ENCODE measurements at places on chromosomes 11 and 22. TPM values are rescaled to one million over a fixed set of nuclear protein-coding genes. Genes with fewer than 3 reads are reported as not detected.

E2F8 gene
- 15.7 TPM for total RNA-seq

SEPTIN3 gene
- total RNA-seq = 2.1 TPM

DNA sequence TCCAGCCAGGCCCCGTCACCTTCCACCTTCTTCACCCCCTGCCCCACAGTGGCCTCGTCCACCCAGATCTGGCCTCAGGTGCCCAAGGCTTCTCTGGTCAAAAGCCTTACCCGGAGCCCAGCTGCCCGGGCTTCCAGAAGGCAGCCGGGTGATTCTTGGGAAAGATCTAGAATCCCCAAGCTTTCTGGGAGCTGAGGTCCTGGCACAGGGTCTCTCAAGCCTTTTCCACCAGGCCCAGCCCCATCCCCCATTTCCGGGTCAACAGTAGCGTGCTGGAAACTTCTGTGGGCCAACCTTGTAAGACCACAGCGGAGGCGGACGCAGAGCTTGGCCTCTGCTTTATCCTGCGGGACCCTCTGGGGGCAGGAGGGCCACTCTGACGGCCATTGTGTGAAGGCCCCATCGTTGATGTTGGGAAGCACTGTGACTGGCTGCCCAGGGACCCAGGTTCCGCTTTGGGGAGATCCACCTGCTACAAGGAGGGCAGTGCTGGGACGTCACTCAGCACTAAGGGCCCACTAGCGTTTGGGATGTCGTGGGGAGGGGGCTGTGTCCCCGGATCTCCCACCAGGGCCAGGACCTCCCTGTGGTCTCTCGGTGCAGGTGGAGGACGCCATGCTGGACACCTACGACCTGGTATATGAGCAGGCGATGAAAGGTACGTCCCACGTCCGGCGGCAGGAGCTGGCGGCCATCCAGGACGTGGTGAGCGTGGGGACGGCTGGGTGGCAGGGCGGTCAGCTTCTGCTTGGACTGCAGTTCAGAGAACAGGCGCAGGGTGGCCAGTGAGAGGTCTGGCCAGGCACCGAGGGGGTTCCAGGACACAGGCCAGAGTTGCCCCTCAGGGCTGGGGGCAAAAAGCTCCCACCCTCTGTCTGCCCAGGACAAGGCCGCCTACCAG, 11.5 kb downstream of the TSPAN32 start:
- no peaks in the 10 kb centered on the region for H3K36me3 ChIP-seq
- no peak for ATAC-seq

DNA sequence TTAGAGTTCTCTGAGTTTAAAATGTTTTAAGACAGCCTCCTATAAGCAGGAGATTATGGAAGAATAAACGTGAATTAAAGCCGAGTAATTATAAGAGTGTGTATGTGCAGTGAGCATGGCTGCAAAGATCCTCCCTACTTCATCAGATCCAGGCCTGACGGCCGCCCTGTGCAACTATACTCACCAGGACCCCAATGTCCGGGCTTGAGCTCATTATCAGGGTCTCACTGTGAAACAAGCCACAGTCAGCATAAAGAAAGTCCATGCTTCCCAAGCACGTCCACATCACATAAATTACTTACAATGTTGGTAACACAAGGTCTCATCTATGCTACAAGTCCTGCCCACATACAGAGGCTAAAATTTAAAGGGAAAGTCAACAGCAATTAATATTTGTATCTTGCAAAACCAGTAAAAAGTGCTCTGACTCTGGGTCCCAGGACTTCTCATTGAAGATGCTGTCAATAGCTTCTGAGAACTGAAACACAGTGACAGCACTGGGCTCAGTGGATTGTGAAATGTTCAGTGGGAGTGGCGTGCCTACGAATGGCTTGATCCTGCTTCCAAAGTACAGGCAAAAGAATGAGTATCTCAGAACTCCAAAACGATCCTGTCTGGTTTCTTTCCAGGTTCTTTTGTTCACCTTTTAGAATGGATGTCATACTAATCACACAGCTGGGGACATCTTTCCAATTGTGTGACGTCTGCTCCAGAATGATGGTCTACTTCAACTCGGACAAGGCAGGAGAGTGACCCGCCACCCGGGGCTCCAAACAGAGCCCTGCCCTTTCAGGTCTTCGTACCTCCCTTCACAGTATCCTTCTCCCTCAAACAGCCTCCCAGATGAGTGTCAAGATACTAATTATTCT, 72.1 kb upstream of the ARFGAP3 start:
- peak overlapping the region; percentile 91 for H3K27ac ChIP-seq
- ATAC-seq = no peak
- H3K36me3 ChIP-seq = no peaks in the 10 kb centered on the region
- no peaks in the 10 kb centered on the region for H3K27me3 ChIP-seq
- no peak overlapping the region for H3K4me3 ChIP-seq

DNA sequence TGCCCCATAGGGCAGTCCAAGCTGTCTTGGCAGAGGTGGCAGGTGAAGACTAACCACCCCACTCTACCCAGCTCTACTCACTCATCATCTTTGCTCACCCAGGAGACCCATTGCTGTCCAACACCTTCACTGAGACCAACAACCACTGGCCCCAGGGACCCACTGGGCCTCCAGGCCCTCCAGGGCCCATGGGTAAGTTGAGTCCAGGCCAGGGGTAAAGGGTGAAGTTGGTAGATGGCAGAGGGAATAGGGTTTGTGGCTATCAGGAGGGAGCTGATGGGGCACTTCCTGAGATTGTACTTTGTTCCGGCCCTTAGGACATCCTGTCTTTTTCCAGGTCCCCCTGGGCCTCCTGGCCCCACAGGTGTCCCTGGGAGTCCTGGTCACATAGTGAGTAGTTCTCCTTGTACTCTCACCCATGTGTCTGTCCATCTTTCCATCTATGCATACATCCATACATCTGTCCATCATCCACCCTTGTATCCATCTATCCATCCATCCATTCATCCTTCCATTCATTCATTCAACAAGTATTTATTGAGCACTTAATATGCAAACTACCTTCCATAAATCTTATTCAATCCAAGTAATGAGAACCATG, 27.7 kb downstream of the EMID1 start:
- no peaks in the 10 kb centered on the region for H3K36me3 ChIP-seq
- no peak overlapping the region for H3K27ac ChIP-seq
- no peak for ATAC-seq
- H3K4me1 ChIP-seq = no peaks in the 10 kb centered on the region
- no peaks in the 10 kb centered on the region for H3K27me3 ChIP-seq

- H3K27ac ChIP-seq = no peak overlapping the region
- no peaks in the 10 kb centered on the region for H3K4me1 ChIP-seq
- no peak for ATAC-seq
Observed at GRCh38 chr11:69599502-69599901, 41.5 kb upstream of the CCND1 start.

DNA sequence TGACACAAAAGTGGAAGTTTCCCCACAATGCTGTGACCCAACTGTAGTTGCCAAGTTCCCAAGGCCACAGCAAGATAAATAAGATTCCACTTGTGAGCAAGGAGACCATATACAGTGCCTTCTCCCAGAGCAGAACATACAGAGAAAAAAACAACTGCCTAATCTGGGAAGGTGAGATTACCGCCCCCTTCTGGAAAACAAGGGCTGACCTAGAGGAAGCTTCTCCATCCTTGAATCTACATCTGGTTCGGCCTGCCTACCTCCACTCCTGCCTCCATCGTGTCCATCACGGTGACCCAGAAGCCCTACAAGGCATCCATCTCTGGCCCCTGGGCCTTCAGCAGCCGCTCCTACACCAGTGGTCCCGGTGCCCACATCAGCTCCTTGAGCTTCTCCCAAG, 6.1 kb upstream of the RNASEH2C start:
- H3K36me3 ChIP-seq = no peaks in the 10 kb centered on the region
- no peak for ATAC-seq
- H3K27ac ChIP-seq = no peak overlapping the region
- no peak overlapping the region for H3K4me3 ChIP-seq

- H3K36me3 ChIP-seq = no peaks in the 10 kb centered on the region
- peaks cover 38% of the 10 kb centered on the region for H3K27me3 ChIP-seq
- no peak for ATAC-seq
- H3K4me1 ChIP-seq = no peaks in the 10 kb centered on the region
- H3K4me3 ChIP-seq = no peak overlapping the region
Observed at GRCh38 chr11:13140028-13140870, 131.1 kb downstream of the RASSF10 start.

DNA sequence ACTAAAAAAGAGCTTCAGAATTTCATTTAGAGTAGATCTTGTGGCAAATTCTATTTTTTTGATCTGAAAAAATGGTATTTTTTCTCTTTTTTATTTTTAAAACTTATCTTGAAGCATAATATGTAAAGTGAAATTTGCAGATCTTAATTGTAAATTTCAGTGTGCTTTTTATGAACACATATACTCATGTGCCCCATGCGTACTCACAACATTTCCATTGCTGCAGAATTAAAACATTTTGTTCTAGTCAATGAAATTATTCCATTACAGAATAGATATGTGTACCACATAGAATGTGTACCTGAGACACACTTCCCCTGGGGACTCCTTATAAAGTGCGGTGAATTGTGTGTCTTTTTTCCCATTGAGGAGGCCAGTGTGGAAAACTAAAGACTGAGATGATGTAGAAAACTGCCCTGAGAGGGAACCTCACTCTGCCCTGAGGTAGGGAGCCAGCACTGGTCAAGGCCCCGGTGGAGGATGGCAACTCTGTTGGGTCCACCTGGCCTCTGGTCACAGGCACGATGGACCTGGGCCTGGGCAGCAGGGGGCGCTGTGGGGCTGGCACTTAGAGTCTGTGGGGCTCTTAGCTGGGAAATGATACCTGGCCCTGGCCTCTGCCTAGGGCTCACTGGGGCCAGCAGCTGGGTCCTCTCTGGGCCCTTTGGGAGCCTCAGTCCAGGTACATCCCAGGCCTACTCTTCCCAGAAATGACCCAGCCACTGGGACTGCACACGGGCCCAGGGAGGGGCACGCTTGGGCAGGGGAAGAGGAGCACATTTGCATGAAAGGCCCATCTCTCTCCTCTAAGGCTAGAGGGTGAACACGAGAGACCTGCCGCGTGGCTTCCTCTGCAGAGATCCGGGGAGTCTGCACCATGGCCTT, 77.9 kb upstream of the TOP3B start:
- no peaks in the 10 kb centered on the region for H3K36me3 ChIP-seq
- H3K27me3 ChIP-seq = peaks cover 24% of the 10 kb centered on the region
- no peak overlapping the region for H3K27ac ChIP-seq
- ATAC-seq = peak; percentile 67
- H3K4me3 ChIP-seq = no peak overlapping the region

DNA sequence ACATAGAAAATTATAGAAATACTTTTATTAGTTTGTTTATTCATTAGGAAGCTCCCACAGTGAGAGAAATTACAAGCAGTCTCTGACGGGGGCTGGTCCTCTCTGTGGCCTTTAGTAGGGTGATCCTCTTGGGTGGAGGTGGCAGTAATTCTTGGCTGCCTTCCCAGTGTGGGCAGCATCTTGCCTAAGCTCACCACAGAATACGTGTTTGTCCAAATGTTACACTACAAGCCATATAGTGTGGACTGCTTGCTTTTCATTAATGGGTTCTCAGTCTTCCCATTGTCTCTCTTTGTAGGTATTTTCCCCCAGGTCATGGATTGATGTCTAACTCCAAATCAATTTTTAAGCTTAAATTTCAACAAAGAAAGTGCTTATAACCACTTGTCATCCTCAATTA, 43.3 kb downstream of the ENDOD1 start:
- H3K4me3 ChIP-seq = no peak overlapping the region
- H3K4me1 ChIP-seq = peaks cover 4% of the 10 kb centered on the region
- H3K27me3 ChIP-seq = no peaks in the 10 kb centered on the region
- peaks cover 22% of the 10 kb centered on the region for H3K36me3 ChIP-seq

- no peak overlapping the region for H3K4me3 ChIP-seq
- no peak for ATAC-seq
- H3K27me3 ChIP-seq = no peaks in the 10 kb centered on the region
- no peaks in the 10 kb centered on the region for H3K36me3 ChIP-seq
- peak overlapping the region; percentile 21 for H3K27ac ChIP-seq
- no peaks in the 10 kb centered on the region for H3K4me1 ChIP-seq
Observed at GRCh38 chr11:85718126-85718943, 32.3 kb upstream of the CCDC89 start.
